ENCODE measurements at places on chromosomes 11 and 22.
A peak's percentile ranks its signal among the peaks of the same experiment; 100 is the strongest.

DNA sequence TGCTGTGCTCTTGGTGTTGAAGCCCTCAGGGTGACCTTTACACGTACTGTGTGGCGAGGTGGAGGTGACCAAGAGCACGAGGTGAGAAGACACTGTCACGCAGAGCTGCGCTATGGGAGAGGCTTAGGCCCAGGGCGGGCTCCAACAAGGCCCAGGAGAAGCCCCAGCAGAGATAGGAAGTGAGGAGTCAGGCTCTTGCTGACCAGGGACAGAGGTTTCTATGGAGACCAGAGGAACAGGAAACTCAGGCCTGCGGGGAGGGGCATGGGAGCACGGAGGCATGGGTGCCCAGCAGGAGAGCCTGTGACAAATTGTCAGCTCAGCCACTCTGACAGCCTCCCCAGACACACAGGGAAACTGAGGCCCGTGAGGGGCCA, 15.8 kb downstream of the DGKZ start:
- DNase-seq: peak; percentile 70

- DNase-seq: peak; percentile 38
Measured at GRCh38 chr11:113593698-113594308, 112.3 kb downstream of the TMPRSS5 start.

DNA sequence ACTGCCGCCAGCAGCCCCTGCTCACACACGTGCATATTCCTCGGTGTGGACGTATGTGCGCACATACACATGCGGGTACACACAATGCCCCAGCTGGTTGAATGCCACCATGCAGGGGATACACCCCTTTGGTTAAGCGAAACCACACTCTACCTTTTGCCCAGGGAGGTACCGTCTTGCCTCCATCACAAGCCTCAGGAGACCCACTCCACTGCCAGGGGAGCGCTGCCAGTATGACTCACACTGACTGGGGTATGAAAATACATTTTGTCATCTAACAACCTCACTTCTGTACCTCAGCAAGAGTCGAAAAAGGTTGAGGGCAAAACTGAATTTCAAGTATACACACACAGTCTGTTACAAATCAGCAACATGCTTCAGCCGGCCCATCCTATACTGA, 39.4 kb downstream of the TMEM45B start:
- DNase-seq: no peak

DNA sequence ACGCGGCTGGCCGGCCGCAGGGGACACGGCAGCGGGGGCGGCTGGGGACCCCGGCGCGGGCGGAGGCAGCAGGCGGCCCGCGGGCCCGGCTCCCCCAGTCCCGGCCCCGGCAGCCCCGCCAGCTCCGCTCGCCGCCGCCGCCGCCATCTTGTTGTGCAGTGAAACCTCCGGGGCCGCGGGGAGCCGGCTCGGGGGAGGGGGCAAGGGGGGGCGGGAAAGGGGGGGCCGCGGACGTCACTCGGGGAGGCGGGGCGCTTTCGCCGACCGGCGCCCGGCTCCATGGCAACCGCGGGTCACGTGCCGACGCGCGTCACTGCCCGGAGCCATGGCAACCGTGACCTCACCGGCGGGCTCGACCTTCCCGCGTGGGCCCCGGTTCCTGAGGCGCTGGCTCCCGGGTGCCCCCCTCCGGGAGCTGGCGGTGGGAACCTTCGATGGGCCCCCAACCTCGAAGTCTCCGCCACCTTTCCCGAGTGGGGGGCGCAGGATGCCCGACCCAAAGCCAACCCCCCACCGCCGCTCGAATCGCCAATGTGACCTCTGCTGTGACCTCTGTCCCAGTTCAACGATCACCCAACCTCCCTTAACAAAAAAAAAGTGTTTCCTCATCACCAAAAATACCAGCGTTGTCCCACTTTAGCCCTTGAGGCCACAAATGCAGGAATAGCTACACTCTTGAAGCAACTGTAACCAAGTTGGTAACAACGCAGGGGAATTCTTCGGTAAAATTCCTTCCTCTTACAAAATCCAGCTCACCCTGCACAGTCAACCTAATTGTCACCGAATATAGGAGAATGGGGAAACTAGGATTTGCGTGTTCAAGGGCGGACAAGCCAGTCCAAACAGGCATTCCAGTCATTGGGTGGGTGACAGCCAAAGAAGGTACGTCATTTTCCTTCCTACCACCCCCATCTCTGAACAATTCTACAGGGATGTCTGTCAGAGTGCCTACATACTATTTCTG, at the start of gene SIK3:
SIK3 (minus strand) TSS at position 160 of the 964 bp plus-strand sequence; CDS start at position 147, 13 bp downstream.
- peak; percentile 96 for DNase-seq

DNA sequence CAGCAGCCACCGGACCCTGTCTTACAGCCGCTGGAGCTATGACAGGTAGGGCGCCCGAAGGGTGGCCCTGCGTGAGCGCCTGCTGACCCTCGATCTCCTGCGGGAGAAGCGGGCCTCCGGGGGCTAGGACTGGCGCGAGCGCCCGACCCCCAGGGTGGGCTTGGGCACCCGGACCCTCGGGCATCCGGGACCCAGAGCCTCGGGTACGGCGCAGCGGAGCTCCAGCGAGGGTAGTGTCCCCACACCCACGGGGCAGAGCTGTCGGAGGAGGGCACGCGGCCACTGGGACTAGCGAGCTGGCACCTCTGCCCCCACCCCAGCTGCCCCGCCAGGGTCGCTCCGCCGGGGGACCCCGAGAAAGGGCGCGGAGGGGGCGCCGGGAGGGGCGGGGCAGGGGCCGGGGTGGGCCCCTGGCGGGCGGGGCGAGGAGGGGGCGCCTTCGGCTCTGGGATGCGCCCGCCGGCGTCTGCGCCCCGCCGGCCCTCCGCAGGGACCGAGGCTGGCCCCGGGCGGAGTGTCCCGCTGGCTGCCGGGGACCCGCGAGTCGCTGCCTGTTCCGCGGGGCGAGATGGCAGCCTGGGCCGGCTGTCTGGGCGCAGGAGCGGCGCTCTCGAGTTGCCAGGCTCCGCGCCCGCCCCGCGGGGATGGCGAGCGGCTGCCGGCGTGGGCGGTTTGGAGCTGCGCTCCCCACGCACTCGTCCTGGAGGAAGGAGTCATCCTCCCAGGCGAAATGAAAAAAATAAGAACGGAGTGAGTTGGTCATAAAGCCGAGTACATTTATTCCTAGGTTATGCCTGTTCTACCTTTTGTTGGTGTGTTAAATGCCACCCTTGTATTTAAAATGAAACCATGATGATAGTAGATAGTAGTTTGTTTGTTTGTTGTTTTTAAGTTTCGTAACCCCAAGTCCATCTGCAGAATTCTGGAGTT, 32.4 kb downstream of the EIF3F start:
- DNase-seq: peak; percentile 14

- no peak for DNase-seq
Measured at GRCh38 chr11:80157447-80157846, 716.6 kb upstream of the TENM4 start.

DNA sequence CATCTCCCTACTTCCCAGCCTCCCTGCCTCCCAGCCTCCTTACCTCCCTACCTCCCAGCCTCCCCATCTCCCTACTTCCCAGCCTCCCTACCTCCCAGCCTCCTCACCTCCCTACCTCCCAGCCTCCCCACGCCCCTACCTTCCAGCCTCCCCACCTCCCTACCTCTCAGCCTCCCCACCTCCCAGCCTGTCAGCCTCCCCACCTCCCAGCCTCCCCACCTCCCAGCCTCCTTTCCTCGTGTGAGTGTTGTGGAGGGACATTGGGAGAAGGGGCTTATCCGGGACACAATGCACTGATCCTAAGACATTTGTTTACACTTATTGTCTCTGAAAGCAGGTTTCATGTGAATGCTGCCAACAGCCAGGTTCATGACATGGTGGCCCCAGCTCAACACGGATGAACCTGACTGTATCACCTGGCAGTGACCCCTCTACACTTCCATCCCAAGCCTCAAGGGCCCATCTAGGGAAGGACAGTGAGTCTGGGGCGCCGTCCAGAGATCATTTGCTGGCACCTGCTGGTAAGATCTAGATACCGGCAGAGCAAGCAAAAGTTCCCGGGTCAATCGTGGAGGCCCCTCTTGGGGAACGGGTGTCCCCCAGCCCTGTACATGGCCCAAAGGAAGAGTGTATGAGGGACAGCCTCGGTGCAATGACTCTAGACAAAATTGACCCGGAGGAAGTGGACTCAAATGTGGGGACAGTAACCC, 34.5 kb upstream of the TH start:
- no peak for DNase-seq

DNA sequence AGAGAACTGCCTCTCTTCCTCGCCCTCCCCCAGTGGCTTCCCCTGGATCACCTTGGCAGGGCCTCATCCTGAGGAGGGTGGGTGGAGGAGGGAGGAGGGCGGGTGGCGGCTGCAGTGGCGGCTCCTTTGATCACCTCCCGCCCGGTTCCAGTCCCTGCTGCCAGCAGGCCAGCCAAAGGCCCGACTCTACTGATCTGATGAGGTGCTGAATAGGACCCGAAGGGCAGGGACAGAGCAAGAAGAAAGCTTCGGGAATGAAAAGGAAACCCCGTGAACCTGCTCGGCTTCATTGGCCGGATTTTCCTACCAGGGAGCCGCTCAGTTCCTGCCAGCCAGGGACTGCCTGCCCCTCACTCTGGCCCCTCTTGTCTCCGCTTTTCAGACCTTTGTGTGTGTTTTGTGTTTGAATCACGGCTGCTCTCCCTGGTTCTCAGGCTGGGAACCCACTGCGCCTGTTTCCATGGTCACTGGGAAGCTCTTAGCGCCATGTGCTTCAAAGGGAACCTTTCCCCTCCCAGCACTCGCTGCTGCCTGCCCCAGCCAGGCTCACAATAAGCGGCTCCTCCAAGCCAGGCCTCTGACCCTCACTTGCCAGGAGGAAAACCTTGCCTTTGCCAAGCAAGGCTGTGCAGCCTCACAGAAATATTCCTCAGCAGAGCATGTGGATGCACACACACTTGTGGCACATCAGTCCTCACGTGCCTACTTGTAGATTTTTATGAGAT, 56.8 kb downstream of the C22orf31 start:
- DNase-seq: peak; percentile 11

- no peak for DNase-seq
Measured at GRCh38 chr11:9922806-9923205, 258.9 kb downstream of the SWAP70 start.

- peak; percentile 70 for DNase-seq
Measured at GRCh38 chr11:115873813-115874212, 369.6 kb upstream of the CADM1 start.

GRCh38 chr11:27281740-27282590, 81.0 kb downstream of the CCDC34 start:
- peak; percentile 28 for DNase-seq

DNA sequence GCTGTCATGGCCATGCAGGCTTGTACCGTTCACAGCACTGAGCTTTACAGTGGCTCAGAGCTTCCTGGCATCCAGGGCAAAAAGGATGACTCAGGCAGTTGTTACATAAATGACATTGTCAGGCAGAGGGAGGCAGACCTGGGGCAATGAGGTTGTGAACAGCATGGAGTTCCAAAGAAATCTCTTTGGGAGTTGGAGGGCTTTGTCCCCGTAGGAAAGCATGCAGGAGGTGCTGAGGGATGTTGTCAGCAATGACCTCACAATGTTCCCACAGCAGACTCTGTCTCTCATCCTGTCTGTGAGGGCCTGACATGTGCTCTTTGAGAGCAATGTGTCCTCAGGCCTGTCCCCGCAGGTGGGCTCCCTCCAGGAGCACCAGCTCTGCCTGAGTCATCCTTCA, 25.9 kb upstream of the PDE2A start:
- no peak for DNase-seq
